Thoracic aorta (tissue), 2 donors: ENCODE measurements at places on chromosomes 6 and 20.

GRCh38 chr6:165716886-165717285, 53.8 kb upstream of the PDE10A start:
- no peak for DNase-seq

DNA sequence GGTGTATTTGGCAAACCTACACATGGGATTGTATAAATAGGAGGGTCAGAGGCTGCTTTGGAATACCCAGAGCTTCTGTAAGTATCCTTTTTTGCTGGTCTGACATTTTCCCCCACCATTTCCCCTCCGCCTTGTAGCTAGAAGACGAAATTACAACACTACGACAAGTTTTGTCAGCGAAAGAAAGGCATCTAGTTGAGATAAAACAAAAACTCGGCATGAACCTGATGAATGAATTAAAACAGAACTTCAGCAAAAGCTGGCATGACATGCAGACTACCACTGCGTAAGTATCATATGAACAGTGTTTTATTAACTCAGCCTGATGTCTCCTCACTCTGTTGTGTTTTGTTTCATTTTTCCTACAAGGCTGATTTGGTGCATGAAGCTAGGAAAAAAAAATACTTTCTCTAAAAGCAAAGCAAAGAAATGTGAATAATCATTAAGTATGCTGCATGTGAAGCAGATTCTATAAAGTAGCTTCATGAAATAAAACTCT, 72.7 kb downstream of the HDDC2 start:
- DNase-seq: no peak

DNA sequence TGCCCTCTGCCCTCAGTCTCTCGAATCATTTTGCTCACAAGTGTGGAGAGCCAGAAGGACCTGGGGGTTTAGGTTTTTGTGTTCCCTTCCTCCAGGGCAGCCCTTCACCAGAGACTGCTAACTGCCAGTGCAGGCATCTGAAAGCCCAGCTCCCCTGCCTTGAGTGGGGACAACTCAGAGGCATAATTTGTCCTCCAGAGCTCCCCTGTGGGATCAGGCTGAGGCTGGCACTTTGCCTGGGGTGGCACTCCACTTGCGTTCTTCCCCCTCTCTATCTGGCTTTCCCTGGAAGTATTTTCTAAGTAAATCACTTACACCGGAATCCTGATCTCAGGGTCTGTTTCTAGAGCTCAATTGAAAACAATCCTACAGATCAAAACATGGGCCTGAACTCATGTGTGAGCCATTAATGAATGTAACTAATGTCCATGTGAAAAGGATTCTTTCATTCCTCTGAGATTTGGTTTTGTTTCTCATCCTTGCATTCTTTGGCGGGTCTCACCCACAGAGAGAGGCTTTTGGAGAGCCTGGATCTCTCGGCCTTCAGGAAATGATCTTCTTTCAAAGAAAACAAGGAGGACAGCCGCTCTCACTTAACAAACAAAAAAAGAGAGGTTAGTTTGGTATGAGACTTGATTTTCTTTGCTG, 125.7 kb upstream of the RIPOR2 start:
- no peak for DNase-seq

DNA sequence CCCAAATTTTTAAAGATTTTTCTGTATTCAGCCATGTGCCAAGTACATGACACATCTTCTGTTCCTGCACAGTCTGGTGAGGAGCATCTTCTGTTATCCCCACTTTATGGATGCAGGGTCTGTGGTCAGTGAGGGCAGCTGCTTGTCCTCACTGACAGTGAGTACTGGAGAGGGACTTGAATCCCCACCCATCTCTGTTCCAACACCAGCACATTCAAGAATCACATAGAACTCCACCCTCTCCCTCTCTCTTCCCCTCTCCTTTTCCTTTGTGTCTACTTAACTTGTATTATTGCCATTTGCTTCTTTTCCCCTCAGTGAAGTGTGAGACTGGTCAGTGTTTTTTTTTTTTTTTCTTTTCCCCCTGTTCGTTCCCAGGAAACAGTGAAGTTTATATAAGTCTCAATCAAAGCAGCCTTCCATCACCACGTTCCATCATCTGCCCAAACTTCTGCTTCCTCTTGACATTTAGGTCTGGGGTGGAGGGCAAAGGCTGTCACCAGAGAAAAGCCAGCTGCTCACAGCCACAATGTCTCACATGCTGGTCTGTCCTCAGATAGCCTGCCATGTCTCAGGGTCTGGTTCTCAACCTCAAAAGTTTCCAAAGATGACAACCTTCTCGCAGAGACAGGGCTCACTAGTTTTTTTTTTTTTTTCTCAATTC, 110.0 kb upstream of the SSTR4 start:
- no peak for DNase-seq

- no peak for DNase-seq
Observed at GRCh38 chr6:10453596-10453995, 38.7 kb upstream of the TFAP2A start.

DNA sequence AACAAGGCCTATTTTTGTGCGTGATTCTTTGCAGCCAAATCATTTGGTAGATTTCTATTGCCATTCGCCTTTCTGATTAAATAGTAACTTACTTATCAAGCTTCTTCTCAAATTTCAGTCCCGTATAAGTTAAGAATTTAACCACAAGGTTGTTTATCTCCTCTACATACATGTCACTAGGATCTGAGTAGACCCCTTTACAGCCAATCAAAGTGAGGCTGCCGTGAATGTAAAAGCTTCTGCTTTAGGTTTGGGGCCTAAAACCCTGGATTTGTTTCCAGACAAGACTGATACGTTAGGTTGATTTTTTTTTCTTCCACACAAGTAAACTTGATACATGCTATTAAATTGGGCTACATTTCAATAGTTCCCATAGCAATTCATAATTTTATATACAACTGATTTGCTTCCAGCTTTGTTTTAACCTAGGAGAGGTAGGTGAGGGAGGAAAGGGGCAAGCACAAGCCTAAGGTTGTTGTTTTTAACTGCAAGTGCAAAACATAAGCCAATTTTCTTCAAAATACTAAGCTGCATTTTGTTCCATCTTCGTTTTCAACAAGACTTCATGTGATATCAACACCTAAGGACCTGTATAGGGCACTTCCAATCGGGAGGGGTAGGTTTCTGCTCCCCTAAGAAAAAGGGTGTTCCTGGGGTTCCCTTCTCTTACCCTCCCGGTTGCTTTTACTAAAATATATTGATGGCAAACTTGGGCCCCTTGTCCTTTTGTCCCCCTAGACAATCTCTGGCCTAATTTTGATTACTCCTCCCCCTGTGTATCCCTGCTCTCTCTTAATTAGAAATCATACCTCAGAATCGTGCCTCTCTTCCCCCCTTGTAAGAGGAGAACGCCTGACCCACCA, 1.7 kb downstream of the RANBP9 start:
- no peak for DNase-seq

- DNase-seq: no peak
Observed at GRCh38 chr6:107731422-107732319, 92.4 kb downstream of the SCML4 start.

DNA sequence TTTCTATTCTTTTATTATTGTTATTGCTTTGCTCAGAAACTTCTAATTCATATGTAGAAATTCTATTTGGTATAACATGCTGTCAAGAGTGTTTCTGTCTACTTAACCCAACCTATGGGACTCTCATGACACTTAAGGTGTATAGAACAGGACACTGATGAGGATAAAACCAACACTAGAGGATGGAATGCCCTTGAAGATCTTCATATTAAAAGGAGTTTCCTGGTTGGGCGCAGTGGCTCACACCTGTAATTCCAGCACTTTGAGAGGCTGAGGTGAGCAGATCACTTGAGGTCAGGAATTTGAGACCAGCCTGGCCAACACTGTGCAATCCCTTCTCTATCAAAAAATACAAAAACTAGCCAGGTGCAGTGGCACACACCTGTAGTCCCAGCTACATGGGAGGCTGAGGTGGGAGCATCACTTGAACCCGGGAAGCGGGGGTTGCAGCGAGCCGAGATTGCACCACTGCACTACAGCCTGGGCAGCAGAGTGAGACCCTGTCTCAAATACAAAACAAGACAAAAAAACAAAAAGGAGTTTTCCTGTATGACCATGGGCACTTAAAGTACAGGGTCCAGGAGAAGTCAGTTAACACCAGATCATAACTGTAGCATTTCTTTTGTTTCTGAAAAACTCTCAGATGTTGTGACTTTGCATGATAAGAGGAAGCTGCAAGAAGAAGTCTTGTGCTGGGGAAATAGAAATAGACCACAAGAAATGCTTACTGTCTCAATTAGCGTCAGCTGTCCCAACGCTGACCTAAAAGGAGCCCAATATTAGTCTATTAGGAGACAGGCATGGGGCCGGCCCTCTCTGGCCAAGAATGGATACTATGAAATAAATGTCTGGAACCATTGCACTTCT, 38.9 kb upstream of the CD2AP start:
- DNase-seq: no peak

GRCh38 chr6:474453-475185, 83.1 kb downstream of the IRF4 start:
- no peak for DNase-seq

DNA sequence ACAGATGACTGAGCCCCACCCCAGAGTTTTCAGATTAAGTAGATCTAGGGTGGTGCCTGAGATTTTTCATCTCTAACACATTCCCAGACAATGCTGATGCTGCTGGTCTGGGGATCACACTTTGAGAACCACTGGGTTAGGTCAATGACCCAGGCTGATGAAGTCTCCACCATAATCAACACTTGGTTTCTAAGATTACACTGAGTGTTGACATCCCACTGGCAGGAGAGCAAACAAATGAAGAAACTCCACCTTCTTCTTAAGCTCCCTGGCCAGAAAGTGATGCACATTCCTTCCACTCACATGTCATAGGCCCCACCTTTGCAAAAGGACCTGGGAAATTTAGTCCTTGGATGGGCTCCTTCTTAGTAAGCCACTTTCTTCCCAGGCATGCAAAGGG, 53.1 kb downstream of the MAFB start:
- DNase-seq: no peak

- no peak for DNase-seq
Observed at GRCh38 chr6:168139121-168139520, 60.1 kb upstream of the FRMD1 start.

- no peak for DNase-seq
Observed at GRCh38 chr20:42972591-42972990, 217.1 kb downstream of the PTPRT start.

- DNase-seq: no peak
Observed at GRCh38 chr6:159445351-159445750, 247.7 kb downstream of the SOD2 start.

DNA sequence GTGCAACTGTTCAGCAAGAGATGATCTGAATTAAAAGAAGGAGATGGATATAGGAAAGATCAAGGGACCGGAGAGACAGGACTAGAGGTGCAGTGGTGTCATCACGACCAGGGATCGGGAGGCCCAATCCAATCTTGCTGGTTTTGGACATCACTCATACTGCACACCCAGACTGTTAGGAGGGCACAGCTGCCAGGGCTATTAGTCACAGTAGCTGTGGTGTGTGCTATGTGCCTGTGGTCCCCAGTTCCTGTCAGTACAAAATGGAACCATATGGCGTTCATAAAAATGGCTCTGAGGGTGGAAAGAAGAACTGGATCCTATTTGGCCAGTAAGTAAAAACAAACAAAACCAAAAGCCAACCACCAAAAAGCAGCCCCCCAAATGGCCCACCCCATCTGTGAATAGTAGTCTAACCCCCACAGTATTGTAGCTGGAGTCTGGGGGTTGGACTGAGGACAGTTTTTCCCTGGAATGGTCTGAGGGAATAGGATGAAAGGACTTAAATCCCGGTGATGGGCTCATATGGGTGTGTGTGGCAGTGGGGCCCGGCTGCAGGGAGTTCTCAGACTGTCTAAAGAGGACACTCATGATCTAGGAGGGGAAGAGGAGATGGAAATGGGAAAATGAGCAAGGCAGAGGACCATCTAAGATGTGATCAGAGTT, 9.3 kb upstream of the NNAT start:
- DNase-seq: no peak

DNA sequence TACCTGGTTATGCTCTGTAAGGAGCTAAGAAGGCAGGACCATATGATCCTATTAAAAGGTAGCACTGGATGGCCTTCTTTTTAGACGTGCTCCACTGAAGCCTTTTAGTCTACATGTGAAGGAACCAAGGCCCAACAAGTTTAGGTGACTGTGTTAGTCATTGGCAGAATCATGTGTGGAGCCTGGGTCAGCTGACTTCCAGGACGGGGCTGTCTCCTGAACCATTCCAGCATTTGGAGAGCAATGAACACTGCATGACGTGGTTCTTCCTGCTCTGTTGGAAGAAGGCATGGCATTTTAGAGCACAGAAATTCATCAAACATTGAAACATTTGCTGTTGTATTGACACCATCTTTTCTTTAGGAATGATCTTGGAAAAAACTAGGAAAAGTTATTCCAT, 87.8 kb upstream of the TIAM2 start:
- DNase-seq: no peak

- DNase-seq: no peak
Observed at GRCh38 chr20:34663213-34663943, 13.5 kb downstream of the PIGU start.

DNA sequence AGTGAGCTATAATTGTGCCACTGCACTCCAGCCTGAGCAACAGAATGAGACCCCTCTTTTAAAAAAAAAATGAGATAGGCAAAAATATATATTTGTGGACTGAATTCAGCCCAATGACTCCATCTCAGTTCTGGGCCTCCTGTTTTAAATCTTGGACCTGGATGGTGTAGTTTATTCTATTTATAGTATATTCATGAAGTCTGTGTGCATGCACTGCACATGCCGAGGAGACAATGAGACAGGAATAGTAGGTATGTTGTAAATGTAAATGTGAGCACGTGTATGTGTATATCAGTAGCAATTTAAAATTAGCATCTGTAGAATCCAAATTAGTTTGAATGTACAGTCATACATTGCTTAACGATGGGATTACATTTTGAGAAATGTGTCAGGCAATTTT, 91.0 kb downstream of the TBC1D7 start:
- no peak for DNase-seq

DNA sequence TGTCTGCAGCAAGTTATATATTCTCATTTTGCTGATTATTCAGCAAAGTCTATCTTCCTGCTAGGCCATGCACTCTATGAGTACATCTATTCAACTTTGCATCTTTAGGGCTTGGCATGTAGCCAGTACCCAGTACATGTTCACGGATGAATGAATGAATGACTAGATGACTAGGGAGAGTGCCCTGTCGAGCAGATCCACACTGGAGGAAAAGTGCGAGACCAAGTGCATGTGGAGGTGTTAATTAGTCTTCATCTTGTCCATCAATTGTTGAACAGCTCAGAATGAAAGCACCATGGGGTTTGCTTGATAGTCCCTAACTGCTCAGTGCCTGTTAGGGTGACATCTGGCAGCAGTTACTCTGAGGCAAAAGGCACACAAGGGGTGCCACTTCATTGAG, 30.4 kb downstream of the TM9SF4 start:
- DNase-seq: no peak
